Inflammatory macrophage treated with lipopolysaccharide for 1 hour (primary cell): ENCODE measurements at places on chromosomes 3 and 15.

- peak; percentile 85 for DNase-seq
These were observed 60.5 kb downstream of the TOP2B start for GRCh38 chr3:25604107-25604805.

DNA sequence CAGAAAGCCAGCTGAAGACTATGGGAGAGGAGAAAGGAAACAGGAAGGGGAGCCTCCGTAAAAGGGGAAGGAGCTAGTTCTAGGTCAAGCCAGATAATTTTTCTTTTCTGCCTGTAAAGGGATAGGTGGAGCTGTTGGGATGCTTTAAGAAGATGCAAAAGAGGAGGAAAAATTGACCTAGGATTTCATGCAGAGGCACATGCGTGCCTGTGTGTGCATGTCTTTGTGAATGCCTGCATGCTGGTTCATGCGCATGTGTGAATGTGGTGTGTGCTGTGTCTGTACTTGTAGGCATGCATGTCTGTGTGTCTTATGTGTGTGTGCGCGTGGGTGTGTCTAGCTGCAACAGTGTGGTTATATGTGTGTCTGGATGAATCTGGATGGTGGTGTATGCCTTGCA is 27.3 kb downstream of the CCDC33 start:
- DNase-seq = no peak

GRCh38 chr15:98668566-98669308 is 20.4 kb downstream of the IGF1R start:
- no peak for DNase-seq

GRCh38 chr3:9781978-9782603 is 10.2 kb downstream of the TADA3 start:
- no peak for DNase-seq

DNA sequence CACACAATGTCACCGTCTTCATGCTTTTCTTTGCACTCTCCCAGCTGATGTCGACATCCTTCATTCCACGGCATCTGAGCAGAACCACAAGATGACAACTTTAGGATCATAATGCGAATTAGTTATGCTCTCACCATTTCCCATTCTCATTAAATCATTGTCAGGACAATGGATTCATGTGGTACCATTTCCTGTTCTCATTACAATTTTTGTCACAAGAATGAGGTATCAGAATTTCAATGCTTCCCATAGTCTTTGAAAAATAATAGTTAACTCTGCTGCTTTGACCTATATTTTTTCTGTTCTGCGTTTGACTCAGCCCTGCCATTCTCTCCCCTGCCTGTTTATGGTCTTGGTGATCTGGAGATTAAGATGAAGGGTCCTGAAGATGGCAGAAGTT is 175.7 kb upstream of the MDFIC2 start:
- no peak for DNase-seq

DNA sequence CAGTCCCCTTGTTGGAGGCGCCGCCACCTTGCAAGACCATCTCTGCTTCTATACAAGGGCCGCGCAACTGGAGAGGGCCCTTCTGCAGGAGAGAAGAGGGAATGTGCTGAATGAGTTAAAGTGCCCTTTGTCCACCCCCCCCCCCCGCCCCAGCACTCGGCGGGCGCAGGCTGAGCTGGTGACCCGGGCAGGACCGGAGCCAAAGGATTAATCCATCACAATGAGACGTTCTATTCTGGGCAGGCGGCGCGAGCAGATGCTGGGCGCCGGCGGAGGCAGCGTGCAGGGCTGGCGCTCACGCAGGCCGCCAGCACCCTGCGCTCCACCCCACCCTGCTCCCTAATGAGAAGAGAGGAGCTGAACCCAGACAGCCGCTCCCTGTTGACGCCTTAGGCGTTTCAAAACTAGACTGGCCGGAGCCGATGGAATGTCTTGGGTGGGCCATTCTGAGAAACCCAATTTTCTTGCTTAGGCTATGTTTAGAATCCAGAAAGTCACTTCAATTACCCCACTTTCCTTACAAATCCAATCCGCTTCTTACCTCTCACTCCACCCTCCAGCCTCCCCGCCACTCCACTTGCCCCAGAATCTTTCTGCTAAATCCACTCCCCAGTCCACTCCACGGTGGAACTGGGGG is 32.9 kb downstream of the GJD2 start:
- no peak for DNase-seq

GRCh38 chr3:36864180-36865053 is 80.4 kb downstream of the TRANK1 start:
- DNase-seq = peak; percentile 21

DNA sequence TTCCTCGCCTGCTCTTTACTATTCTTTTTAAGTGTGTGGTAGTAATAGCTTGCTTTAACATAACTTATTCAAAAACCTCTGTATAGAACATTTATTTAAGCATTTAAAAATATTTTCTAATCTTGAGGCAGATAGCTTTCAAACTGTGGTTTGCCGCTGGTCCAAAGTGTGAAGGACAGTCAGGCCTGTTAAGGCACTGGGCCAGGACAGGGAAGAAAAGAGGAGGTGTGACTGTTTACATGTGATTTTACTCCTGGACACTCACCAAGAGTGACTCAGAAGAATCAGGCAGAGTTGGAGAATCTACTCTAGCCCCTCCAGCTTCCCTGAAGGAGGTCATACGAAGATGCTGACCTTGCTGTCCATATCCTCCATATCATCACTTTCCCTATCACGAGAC is 44.7 kb downstream of the CEP152 start:
- no peak for DNase-seq

GRCh38 chr15:54599386-54599785 is 597.4 kb downstream of the RSL24D1 start:
- DNase-seq = no peak

- DNase-seq = peak; percentile 16
These were observed 697.7 kb downstream of the TUSC7 start for GRCh38 chr3:117407317-117407716.

GRCh38 chr3:122006267-122006666 is 15.8 kb downstream of the ILDR1 start:
- no peak for DNase-seq

GRCh38 chr15:73571346-73571745 is 61.8 kb downstream of the NPTN start:
- DNase-seq = no peak

DNA sequence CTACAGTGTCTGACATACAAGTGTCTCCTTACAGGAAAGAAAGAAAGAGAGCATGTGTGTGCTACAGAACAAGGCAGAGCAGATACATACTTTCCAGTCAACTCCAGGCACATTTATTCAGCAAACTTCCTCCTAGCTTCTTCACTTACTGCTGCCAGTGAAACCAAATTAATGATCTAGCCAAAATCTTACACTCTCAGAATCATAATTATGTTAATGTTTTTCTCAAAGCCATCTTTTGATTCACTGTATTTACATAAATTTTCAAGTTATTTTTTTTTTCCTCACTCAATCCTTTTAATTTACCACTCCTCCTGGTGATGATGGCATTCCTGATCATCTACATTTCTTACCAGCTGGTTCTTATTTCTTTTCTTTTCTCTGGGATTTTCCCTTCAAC is 326.7 kb downstream of the IGSF11 start:
- no peak for DNase-seq

- DNase-seq = no peak
These were observed 67.0 kb downstream of the DAPK2 start for GRCh38 chr15:63979262-63979793.

DNA sequence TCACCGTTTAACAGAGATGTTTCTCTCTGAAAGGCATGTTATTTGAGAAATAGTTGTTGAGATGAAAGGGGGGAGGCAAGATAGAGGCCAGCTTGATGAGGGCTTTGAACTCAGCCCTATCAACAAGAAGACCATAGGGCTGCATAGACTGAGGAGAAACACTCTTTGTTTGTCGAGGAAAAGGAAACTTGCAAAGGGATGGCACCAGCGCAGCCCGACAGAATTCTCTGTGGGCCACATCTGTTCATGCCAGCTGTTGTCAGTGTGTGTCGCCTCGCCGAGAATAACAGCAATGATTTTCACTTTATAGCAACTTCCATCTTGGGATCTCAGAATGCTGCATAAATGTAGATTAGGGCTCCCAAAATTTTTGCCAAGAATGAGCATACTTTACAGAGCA is 478.3 kb upstream of the TPRG1 start:
- no peak for DNase-seq

DNA sequence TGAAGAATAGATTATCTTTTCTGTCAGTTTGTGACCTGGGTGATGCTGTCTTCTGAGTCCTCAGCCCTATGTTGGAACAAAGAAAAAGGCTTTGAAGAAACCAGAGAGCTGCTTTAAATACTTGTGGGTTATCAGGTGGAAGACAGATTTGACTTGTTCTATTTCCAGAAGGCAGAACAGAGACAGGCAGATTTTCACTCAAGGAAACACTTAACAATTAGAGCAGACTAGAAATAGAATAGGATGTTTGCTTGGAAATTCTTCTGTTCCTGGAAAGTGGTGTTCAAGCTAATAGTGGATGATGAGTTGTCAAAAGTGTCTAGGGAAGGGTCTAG is 219.4 kb downstream of the UBE2E2 start:
- no peak for DNase-seq

GRCh38 chr15:92714477-92715401 is 59.2 kb upstream of the FAM174B start:
- DNase-seq = peak; percentile 40

DNA sequence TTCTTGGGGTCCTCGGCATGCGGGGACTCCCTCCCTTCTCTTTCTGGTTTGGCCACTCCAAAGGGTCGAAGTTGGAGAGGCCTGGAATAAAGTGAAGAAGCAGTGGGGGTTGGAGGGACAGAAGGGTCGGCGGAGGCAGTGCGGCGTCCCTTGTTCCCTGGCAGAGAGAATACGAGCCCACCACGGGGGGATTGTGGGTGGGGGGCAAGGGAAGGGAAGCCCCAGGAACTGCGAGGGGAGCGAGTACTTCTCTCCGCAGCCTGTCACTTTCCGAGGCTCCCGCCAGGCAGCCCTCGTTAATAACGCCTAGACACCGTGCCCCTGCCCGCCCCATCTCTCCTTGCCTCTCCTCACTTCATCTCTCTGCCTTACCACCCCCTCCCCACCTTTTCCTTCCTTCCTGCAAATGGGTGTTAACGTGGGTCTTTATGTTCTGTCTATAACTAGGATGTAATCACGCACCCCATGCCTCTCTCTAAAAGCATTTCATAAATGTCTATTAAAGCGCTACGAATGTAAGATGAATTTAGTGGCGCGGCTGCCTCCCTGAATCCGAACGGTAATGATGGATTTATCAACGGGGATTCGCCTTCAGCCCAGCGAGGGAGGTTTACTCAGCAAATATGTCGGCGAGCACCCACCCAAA is 13.7 kb downstream of the NR2F2 start:
- no peak for DNase-seq

DNA sequence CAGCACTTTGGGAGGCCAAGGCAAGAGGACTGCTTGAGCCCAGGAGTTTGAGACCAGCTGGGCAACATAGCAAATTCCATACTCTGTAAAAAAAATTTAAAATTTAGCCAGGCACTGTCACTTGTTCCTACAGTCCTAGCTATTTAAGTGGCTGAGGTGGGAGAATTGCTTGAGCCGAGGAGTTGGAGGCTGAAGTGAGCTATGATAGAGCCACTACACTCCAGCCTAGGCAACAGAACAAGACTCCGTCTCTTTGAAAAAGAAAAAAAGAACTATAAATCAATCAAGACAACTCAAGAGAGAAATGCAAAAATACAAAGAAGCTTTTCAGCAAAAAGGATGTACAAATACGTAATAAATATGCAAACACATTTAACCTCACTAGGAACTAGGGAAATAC is 78.8 kb downstream of the TJP1 start:
- no peak for DNase-seq

GRCh38 chr3:52310861-52311575 is 5.1 kb upstream of the DNAH1 start:
- no peak for DNase-seq
